RPMI7951 (cell line): ENCODE measurements at places on chromosomes 11 and 22. TPM values are rescaled to one million over a fixed set of nuclear protein-coding genes. Genes with fewer than 3 reads are reported as not detected.

Gene GLYATL2
- total RNA-seq = 2.3 and 2.4 TPM in 2 replicates

Gene RAB39A
- total RNA-seq = 0.68 and 1.1 TPM in 2 replicates

- peak; percentile 87 for DNase-seq
Measured at GRCh38 chr11:34680918-34681586, 60.2 kb downstream of the EHF start.

- no peak for DNase-seq
Measured at GRCh38 chr11:76947800-76948199, 86.4 kb upstream of the B3GNT6 start.

DNA sequence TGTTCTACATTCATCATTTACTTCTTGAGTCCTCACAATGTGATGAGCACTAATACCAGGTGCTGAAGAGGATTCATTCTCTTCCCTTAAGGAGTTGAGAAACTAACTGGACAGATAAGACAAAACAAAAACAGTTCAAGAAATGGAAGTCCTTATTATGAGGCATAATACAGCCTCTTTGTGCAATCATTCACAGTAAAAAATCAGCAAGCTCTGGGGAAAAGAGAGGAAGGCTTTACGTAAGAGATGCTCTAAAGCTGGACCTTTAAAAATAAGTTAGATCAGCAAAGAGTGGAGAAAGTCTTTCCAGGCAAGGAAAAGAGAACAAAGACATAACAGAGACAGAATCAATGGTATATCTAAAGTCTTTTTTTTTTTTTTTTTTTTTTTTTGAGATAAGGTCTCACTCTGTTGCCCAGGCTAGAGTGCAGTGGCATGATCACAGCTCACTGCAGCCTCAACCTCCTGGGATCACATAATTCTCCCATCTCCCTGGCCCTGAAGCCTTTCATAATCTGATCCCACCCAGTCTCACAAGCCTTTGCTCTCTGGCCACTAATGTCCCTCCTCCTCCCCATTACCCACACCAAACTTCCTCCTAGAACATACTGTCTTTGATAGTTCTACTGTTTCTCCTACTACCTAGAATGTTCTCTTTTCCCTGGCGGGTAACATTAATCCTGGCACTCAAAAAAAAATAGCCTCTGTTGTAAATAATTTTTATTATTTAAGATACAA lies 40.9 kb downstream of the MRTFA start:
- DNase-seq = no peak

DNA sequence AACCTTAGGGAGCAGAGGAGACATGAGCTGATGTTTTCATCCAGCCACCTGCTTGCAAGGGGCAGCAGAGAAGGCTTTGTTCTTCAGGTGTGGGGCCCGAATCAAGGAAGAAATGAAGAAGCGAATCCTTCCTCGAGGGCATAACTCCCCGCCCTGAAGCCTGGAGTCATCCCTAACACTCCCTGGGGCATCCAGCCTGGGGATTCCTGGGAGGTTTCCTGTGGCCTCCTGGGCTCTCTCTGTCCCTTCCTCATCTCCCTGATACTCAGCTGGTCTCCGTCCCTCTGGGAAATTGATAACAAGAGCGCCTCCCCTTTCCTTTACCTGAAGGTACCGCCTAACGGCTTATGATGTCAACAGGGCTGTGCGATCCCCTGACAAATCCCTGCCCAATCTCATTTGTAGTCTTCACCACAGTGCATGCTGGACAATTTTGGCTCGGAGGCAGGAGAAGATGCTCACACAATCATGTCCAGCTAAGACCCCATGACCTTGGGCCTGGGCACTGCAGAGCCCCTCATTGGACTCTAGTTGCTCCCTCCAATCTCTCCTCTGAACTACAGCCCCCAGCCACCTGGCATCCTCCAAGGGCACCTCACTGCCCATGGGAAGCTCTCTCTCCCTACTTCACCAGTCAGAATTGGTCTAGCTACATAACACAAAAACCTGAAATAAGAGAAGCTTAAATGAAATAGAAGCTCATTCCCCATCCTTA lies 80.6 kb upstream of the RTL6 start:
- DNase-seq = no peak
